Activated CD8-positive, alpha-beta T cell treated with anti-CD3 and anti-CD28 coated beads for 36 hours (primary cell): ENCODE measurements at places on chromosomes 2 and 18.

DNA sequence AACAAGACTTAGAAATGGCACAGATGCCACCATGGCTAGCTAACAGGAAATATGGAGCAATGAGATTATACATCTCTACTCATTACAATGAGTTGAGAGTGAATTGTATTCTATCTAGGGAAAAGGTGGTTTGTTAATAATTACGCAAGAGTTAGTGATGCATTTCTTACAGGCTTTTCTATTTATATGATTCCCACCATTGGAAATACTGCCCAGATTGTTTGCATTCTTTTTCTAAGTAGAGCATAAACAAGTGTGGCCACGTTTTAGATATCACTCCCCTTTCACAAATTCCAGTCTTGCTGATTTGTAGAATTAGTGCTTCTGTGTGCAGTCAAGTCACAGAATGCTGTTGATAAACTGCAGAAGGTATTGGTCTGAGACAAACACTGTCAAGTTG lies 56.6 kb downstream of the ZNF804A start:
- no peak for DNase-seq

DNA sequence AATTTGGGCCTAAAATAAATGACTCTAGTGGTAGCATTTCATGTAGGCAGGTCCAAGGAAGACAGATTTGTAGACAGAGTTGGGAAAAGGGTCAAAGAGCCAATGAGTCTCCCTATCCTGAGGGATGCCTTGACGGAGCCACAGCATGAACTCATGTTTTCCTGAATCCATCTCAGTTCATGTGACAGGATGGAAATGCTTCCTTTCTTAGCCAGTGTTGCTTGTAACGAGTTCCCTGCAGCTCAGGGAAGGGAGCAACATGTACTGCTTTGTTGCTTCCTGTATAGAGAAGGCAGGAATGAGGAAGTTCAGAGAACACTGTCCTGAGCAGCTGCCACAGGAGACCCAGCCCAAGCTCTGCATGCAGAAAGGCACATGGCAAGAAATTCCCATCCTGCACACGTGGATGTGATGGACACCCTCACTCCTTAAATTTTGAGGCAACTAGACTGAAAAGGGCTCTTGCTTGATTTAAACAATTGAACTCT lies 27.9 kb downstream of the TMEM17 start:
- no peak for DNase-seq

DNA sequence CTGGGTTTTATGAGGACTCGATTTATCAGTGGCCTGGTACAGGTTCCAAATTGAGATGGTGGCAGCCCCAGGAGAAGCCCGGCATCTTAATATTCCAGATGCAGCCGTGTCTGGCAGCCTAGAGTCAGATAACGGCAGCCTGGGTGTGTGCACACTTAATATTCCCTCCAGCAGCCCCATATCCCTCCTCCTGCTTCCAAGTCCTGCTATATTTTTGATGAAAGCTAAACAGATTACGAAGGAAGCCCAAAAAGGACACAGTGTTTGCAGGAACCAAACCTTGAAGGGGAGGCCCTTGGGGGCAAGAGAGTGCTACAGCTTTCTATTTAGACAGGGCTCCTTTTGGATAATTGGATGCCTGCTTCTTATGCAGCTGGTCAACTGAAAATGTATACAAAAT lies 25.1 kb upstream of the ALK start:
- DNase-seq, result no peak

GRCh38 chr2:168748461-168748860 lies 54.0 kb upstream of the NOSTRIN start:
- no peak for DNase-seq

- no peak for DNase-seq
These were observed 292.0 kb downstream of the CNTNAP5 start for GRCh38 chr2:124316881-124317605.

DNA sequence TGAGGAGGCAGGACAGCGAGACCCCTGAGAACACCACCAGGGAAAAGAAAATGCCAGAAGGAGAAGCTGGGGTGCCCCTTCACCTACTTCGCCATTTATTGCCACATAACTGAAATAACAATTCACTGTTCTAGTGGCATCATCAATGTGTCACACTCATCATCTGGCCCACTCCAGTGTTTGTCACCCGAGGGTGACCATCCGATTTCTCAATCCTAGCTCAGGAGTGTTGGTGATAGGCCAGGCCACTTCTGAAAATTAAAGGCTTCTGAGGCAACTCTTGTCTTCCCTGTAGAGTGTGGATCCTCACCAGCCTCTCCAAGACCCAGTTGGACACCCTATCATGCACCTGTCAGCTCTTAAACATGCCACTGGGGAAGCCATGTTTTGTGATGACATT lies 62.9 kb upstream of the BZW1 start:
- no peak for DNase-seq

GRCh38 chr18:58669731-58670378 lies 1.4 kb upstream of the MALT1 start:
- no peak for DNase-seq

DNA sequence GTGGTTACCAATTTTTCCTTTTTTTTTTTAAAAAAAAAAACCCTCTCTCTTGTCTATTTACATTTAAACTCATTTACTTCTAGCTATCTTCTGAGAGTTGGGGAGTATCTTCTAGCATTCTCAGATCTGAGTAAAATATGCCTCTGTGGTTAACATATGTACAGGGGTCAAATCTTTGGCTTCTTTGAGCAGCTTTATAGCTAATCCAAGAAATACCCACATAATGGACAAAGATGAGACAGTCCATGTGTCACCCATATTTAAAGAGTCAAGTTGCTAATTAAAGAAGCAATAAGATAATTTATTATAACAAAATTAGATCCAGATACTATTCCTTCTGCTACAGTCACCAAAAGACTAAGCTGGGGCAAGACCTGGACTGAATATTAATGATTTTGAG lies 139.0 kb upstream of the HNRNPA3 start:
- DNase-seq, result no peak

DNA sequence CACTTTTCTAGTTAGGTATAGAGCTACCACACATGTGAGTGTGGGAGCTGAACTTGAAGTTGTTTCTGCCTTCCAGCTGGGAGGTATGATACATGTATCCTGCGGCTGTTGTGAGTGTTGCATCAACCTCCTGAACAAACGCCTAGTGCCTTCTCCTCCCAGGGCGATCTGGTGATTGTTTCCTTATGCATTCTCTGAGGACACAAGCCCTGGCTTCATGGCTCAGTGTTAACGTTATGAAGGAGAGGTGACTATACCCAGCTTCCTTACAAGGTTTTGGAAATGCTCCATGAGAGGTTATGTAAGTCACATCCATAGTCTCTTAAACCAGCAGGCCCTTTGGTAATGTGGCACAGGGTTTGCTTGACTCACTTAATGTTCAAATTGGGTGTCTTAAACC lies 64.9 kb downstream of the SPRED2 start:
- DNase-seq, result no peak

- DNase-seq, result no peak
These were observed 104.0 kb upstream of the POU3F3 start for GRCh38 chr2:104749856-104750460.

GRCh38 chr2:240640939-240641338 lies 15.7 kb downstream of the GPR35 start:
- DNase-seq, result peak; percentile 46

- DNase-seq, result no peak
These were observed 23.5 kb upstream of the GNAL start for GRCh38 chr18:11665587-11665986.

- DNase-seq, result peak; percentile 98
These were observed 27.0 kb downstream of the DNMT3A start for GRCh38 chr2:25314514-25315315.

DNA sequence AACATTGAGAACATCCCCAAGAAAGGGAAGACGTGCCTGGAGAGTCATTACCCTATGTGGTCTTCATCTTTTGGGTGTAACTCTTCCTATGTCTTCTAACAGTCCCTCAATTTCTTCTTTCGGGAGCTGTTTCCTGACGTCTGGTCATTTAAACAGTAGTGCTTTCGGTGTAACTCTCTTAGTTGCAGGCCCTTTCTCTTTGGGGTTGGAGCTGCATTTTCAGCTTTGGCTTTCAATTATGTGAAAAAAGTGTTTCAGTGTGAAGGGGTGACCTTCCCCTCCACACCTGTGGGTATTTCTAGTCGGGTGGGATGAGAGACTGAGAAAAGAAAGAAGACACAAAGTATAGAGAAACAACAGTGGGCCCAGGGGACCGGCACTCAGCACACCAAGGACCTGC lies 105.9 kb downstream of the CERS6 start:
- DNase-seq, result no peak

DNA sequence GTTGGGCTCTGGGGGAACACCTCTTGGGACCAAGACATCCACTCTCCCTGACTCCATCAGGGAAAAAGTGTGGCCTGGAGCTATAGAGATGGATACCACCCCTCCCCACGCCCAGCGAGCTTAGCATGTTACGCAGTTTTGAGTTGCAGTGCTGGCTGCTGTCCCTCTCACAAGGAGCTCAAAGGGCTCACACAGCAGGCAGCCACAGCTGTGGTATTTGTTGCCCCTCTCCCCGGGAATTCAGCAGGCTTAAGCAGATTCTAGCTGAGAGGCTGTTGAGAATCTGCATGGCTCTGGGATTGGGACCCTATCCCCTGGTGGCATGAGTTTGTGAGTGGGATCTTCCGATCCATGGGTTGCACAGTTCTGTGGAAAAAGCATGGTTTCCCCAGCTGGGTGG lies 673.1 kb upstream of the FSHR start:
- no peak for DNase-seq

GRCh38 chr2:64763126-64763525 lies 109.4 kb upstream of the SERTAD2 start:
- DNase-seq, result no peak

GRCh38 chr2:65278531-65278981 lies 50.9 kb downstream of the ACTR2 start:
- no peak for DNase-seq

DNA sequence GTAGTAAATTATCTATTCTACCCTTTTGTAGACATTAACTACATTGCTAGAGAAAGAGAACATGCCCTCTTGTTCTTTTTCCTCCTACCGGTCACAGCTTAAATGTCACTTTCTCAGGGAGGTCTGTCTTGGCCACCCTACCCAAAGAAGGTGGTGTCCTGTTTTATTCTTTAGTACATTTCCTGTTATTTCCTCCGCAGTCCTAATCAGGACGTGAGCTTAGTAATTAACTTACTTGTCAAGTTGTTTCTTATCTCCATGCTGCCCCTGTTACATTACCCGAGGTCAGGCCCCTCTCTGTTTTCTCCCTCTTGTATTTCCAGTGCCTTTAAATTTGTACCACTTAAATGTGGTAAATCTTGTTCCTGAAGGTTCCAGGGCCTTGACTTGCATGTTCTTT lies 73.7 kb upstream of the RMDN2 start:
- no peak for DNase-seq

GRCh38 chr2:72148837-72149555 lies 1.3 kb upstream of the CYP26B1 start:
- peak; percentile 49 for DNase-seq

DNA sequence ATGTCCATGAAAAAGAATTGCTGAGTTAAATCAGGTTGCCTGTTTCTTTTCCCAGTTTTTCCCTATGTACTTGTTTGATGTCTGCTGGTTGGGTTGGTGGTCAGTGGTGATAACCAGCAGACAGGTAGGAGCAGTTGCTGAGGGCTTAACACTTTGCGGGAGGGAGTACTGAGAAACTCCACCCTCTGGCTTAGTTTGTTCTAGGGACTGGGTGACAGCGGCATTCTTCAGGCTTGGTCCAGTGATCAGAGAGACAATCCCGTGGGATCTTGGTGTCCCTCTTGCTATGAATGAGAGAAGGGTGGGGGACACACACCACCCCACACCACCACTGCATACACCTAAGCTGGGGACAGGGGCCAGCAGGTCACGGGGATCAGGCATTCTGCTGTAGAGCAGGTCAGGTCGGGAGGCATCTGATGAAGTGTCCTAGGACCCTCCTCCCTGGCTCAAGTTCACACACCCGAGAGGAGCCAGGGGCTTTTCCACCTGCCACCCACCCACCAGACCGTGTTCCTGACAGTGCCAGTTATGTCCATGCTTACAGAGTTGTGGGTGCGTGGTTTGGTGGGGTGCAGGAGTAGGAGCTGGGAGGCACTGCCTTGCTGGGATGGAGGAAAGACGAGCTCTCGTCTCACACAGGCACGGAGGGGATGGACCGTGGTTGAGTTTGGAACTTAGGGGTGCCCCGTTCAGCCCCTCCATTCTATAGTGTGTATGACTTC lies 21.3 kb upstream of the ALLC start:
- DNase-seq, result no peak

DNA sequence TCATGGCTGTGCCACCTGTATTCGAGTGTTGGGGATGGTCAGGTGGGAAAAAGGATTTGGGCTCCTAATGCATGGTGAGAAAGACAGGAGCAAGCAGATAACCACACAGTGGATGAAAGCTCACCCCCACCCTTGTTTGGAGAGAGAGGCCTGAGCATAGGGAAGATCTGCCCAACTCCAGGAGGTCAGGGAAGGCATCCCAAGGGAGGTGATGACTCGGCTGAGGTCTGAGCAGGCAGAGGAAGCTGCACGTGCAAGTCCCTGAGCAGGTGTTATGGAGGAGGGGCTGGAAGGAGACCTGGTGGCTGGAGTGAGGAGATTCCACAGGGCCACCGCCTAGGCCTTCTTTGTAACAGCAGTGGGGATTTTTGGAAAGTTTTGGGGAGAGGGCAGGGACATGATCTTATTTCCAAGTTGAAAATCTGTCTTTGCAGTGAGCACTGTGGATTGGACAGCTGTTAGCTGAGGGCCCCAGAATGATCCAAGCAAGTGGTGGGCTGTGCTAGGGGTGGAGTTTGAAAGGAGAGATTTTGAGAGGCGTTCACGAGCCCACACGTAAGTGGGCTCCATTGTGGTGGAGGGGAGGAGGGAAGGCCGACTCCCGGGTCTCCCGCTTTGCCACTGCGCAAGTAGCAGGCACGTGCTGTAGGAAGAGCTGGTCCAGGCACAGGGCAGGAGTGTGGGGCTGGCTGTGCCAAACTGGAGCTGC lies 228.5 kb downstream of the GLI2 start:
- DNase-seq, result no peak

GRCh38 chr2:179824961-179825360 lies 36.5 kb downstream of the ZNF385B start:
- DNase-seq, result no peak

DNA sequence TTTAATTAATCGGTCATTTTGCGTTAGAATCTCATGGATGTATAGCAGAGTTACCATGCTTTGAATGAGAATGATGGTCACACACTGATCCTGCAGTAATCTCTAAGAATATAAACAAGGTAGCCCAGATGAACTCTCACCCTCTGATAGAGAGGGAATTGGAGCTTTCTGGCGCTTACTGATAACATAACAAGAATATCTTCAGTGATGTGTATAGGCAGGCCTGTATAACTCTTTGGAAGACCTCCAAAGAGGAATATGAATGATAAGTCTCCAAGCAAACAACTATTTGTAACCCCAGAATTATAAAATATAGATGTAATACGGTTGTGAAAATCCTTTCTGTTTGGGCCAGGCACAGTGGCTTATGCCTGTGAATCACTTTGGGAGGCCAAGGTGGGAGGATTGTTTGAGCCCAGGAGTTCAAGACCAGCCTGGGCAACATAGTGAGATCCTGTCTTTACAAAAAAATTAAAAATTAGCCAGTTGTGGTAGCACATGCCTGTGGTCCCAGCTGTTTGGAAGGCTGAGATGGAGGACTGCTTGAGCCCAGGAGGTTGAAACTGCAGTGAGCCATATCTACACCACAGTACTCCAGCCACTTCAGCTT lies 52.5 kb upstream of the LTBP1 start:
- DNase-seq, result no peak

- DNase-seq, result no peak
These were observed 1157.5 kb upstream of the ZEB2 start for GRCh38 chr2:145677371-145677770.

- DNase-seq, result no peak
These were observed 20.3 kb downstream of the SLC8A1 start for GRCh38 chr2:40431600-40431955.

GRCh38 chr2:217387776-217388387 lies 528.0 kb upstream of the TNP1 start:
- DNase-seq, result no peak
